Activated CD8-positive, alpha-beta memory T cell treated with anti-CD3 and anti-CD28 coated beads, Interleukin-2, amount 10 ng/mL, durations not matched to agents 7 days and 5 days (primary cell): ENCODE measurements at places on chromosomes 2 and 18.

- no peak overlapping the region for H3K27ac ChIP-seq
- DNase-seq, result no peak
- no peaks in the 10 kb centered on the region for H3K27me3 ChIP-seq
- H3K4me3 ChIP-seq, result no peak overlapping the region
- H3K4me1 ChIP-seq, result no peaks in the 10 kb centered on the region
Observed at GRCh38 chr2:16466133-16466820, 199.4 kb downstream of the CYRIA start.

GRCh38 chr2:207045531-207045930, 106.2 kb downstream of the CPO start:
- H3K27me3 ChIP-seq, result peaks cover 4% of the 10 kb centered on the region
- no peak overlapping the region for H3K27ac ChIP-seq
- H3K4me3 ChIP-seq, result no peak overlapping the region
- DNase-seq, result no peak
- H3K4me1 ChIP-seq, result peaks cover 6% of the 10 kb centered on the region

- no peak overlapping the region for H3K4me3 ChIP-seq
- no peaks in the 10 kb centered on the region for H3K4me1 ChIP-seq
- no peaks in the 10 kb centered on the region for H3K27me3 ChIP-seq
- no peaks in the 10 kb centered on the region for H3K36me3 ChIP-seq
- no peak overlapping the region for H3K27ac ChIP-seq
Observed at GRCh38 chr2:162821718-162822117, 16.8 kb downstream of the KCNH7 start.

GRCh38 chr2:219003267-219003634, 10.0 kb upstream of the CRYBA2 start:
- no peak overlapping the region for H3K27ac ChIP-seq
- no peak for DNase-seq
- H3K4me3 ChIP-seq, result no peak overlapping the region
- H3K27me3 ChIP-seq, result peaks cover 71% of the 10 kb centered on the region
- H3K36me3 ChIP-seq, result no peaks in the 10 kb centered on the region

DNA sequence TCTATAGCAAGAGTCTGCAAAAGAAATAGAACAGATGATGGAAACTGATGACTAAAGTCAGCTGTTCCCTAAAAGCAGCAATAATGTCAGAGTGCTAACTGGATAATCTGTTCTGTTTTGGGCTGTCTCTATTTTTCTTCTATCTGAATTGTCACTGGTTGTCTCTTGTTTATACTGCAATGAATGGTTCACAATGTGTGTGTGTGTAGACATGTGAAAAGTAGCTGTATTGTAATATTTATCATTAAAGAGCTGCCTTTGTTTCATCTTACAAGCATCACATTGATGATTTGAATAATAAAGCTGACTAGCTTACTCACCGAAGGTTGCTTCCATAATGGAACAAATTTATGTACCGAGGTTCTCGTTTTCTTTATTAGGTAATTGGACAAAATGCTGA, 456.0 kb upstream of the ZEB2 start:
- DNase-seq, result no peak
- no peaks in the 10 kb centered on the region for H3K4me1 ChIP-seq
- no peak overlapping the region for H3K27ac ChIP-seq
- H3K4me3 ChIP-seq, result no peak overlapping the region

- H3K4me1 ChIP-seq, result peaks cover 70% of the 10 kb centered on the region
- DNase-seq, result no peak
- peaks cover 47% of the 10 kb centered on the region for H3K36me3 ChIP-seq
- no peak overlapping the region for H3K4me3 ChIP-seq
Observed at GRCh38 chr2:28400921-28401320, 8.3 kb downstream of the FOSL2 start.

- no peak overlapping the region for H3K27ac ChIP-seq
- H3K4me3 ChIP-seq, result no peak overlapping the region
- H3K4me1 ChIP-seq, result no peaks in the 10 kb centered on the region
- no peak for DNase-seq
- H3K27me3 ChIP-seq, result no peaks in the 10 kb centered on the region
Observed at GRCh38 chr2:190637903-190638618, 10.8 kb upstream of the NAB1 start.

- no peaks in the 10 kb centered on the region for H3K4me1 ChIP-seq
- no peak for DNase-seq
- no peaks in the 10 kb centered on the region for H3K27me3 ChIP-seq
- no peak overlapping the region for H3K4me3 ChIP-seq
- H3K36me3 ChIP-seq, result no peaks in the 10 kb centered on the region
- H3K27ac ChIP-seq, result no peak overlapping the region
Observed at GRCh38 chr2:76940559-76940958, 581.6 kb downstream of the LRRTM4 start.

DNA sequence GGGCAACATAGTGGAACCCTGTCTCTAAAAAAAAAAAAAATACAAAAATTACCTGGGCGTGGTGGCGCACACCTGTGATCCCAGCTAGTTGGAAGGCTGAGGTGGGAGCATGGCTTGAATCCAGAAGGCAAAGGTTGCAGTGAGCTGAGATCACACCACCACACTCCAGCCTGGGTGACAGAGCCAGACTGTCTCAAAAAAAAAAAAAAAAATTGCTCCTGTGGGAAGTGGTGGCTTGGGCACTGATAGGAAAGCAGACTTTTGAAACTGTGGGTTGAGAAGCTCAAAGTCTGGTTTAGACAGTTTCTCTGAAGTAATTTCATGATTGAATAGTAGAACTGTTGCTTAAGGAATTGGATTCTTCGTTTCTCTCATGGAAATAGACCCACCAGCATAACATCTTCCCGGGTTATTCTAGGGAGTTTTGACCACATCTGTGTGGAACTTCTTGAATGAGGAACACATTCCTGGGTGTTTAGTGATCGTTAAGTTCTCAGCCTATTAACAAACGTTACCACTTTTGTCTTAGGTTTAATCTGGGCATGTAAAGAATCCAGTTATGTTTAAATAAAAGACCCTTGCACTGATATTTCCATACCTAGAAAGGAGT, 33.5 kb downstream of the GRHL1 start:
- H3K4me1 ChIP-seq, result peaks cover 11% of the 10 kb centered on the region
- no peaks in the 10 kb centered on the region for H3K36me3 ChIP-seq
- H3K4me3 ChIP-seq, result no peak overlapping the region
- no peak overlapping the region for H3K27ac ChIP-seq
- no peak for DNase-seq
